Naive thymus-derived CD4-positive, alpha-beta T cell (primary cell): ENCODE measurements at places on chromosomes 4 and X. TPM values are rescaled to one million over a fixed set of nuclear protein-coding genes. Genes with fewer than 3 reads are reported as not detected.

HELT gene
- not detected in 2 replicates for total RNA-seq

RS1 gene
- total RNA-seq, result not detected

DAPP1 gene
- 47.9 and 49.6 TPM in 2 replicates for total RNA-seq

RAI2 gene
- 2.2 TPM for total RNA-seq

HSFX1 gene
- total RNA-seq, result 2.7 TPM

CDX4 gene
- total RNA-seq, result not detected

GRCh38 chrX:55787727-55788126 lies 70.2 kb downstream of the RRAGB start:
- no peak for DNase-seq

DNA sequence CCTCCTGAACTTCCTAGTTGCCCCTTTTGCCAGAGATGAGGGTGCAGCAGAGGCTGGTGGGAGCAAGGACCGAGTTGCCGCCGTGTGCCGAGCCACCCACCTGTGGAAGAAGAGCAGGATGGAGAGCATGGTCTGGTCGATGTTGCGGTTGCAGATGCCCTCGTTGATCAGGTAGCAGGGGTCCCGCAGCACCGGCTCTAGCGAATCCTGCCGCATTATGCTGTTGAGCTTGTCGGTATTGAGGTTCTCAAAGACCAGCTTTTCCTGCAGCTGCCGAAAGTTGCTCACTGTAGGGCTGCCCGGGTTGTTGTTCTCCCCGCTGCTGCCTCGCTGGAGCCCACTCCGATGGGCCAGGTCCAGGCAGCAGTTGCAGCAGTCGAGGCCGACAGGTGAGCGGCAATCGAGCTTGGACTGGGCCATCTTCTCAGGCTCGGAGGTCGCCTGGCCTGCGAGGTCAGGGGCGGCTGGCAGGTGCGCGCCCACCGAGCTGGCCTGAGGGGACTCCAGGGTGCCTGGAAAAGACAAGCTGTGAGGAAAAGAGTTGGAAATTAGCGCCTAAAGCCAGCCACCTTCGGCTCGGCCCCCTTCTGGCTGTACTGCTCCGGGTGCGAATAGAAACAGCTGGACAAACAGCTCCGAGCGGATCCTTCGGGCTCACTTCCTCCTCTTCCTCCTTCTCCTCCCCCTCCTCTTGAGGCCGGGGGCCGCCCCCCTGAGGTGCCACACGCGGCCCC lies 420 bp downstream of the TSC22D3 start:
- DNase-seq, result no peak

DNA sequence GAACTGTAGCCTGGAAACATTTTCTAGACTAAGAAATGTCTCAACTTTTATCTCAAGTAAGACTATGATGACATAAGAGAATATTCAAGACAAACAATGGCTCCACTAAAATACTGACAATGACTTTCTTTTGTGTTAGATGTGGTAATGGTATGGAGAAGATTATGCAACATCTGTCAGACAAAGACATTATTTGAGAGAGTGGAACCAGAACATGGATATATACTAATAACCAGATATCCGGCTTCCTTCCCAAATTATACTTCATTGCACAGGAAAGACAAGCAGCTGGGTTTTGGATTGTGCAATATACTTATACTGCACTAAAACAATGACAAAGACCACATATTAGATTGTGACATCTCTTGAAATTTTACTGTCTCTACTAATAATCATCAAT lies 290.8 kb upstream of the GIMD1 start:
- DNase-seq, result no peak

- DNase-seq, result no peak
Measured at GRCh38 chr4:79676705-79677104, 268.7 kb upstream of the GK2 start.

- DNase-seq, result no peak
Measured at GRCh38 chr4:26356081-26356501, 35.3 kb downstream of the RBPJ start.

DNA sequence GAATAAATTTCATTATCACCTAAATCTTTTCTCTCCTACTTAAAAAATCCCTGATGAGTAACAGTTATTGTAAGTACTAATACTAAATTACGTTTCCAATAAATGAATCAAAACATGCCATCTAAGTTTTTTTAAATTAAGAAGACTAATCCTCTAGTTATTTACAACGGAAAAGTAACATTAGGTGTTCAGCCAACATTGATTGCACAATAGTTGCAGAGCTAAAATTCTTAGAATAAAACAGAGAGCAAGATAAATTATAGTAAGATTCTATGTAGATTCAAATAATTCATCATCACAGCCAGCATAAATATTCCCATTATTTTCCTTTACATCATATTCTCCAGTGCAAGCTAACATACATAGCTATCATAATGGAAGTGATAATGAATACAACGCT lies 139.2 kb downstream of the HDX start:
- no peak for DNase-seq

- DNase-seq, result no peak
Measured at GRCh38 chrX:108332281-108332680, 105.9 kb downstream of the COL4A6 start.

- DNase-seq, result no peak
Measured at GRCh38 chr4:77282305-77282704, 125.3 kb downstream of the CCNG2 start.
